ENCODE measurements at places on chromosomes 5 and 9. TPM values are rescaled to one million over a fixed set of nuclear protein-coding genes. Genes with fewer than 3 reads are reported as not detected.

DNA sequence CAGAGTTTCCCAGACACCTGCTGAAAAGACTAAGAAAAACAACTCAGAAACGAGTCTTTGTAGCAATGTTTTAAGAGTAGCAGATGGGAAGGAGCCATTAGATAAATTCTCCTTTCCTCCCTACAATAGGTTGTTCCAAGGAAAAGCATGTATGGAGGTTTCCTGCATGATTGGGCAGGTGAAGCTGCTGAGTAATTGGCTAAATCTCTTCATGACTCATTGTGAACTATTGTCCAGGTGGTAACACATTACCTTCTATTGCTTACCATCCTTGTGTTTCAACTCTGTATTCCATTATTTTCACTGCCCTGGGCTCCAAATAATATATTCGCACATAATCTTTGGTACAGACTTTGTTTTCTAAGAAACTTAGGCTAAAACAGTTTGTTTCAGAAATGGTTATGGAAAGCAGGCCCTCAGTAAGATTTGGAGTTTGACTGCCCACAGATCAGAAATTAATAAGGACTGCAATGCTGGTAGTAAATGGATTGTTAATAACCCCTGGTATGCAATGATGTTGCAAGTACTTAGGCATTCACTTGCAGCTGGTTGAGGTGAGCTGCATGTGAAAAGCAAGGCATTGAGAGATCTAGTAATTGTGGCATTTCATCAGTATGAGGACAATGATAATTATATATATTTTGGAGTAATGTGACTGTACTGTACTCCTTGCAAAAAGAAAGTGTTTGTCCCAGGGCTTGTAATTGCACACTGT, 281.4 kb upstream of the VLDLR start:
- DNase-seq: no peak

DNA sequence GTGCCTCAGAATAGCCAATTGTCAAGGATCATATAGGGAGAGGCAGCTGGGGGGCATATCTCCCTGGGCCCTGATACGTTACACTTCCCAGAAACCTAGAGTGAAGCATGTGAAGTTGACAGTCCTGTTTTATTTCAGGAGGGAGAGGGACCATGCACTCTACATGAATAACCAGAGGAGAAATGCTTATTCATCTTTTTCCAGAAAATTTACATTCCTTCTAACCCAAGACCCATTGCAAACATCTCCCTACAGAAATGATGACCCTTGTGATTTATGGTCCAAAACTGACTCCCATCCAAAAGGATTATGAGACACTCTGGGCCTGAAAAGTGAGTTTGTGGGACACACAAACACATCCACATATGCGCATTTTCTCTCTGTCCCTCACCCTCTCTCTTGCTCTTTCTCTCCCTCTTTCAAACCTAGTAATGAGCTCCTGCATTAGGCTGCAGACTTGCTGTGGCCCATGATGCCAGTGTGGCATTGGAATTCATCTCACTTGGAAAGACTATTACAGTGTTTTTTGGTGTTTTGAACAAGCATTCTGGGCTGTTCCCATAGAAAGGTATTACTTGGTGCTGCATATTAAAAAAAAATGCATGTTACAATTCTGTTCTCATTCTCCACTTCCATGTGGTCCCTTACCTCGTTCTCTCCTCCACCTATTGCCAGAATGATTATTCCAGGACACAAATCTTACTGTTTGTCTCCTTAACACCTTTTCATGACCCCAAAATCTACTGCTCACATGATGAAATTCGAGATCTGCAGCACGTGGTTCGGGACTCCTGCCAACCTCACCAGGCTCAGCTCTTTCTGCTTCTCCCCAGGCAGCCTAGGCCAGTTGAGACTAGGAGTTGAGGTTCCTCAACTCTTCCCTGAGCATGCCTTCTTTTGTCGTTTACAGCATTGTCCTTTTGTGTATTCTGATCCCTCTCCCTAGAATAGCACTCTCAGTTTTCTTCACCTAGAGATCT, 451.3 kb upstream of the KLF4 start:
- no peak for DNase-seq

DNA sequence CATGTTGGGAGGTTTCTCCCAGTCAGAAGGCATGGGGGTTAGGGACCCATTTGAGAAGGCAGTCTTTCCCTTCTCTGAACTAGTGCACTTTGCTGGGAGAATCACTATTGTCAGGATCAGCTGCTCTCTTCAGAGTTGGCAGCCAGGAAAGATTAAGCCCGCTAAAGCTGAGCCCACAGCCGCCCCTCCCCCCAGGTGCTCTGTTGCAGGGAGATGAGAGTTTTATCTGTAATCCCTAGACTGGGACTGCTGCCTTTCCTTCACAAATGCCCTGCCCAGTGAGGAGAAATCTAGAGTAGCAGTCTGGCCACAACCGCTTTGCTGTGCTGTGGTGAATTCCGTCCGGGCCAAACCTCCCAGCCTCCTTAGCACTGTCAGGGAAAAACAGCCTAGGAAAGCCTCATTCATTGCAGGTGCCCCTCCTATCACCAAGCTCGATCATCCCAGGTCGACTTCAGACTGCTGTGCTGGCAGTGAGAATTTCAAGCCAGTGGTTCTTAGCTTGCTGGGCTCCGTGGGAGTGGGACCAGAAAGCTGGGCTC, 69.8 kb downstream of the CNTLN start:
- DNase-seq: no peak

GRCh38 chr9:90169490-90169889, 473.1 kb downstream of the DIRAS2 start:
- no peak for DNase-seq

- no peak for DNase-seq
Observed at GRCh38 chr5:39740404-39740803, 315.6 kb upstream of the DAB2 start.

DNA sequence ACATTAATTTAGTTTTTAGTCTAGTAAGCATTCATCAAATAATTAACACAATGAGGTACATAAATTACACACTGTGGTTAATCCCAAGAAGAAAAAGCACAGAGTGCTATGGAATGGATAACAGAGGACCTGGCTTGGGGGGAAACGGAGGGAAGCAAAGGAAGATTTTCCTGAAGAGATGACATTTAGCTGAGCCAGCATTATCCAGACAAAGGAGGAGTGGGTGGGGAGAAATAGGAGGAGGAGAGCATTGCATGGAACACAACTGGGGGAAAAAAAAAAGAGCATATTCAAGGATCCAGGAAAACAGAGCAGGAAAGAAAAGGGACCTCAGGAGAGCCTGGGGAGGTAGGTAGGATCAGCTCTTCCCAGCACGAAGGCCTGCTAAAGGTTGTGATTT, 170.8 kb downstream of the DNAH5 start:
- no peak for DNase-seq

GRCh38 chr9:136019681-136020060, 58.5 kb upstream of the UBAC1 start:
- DNase-seq: peak; percentile 65

DNA sequence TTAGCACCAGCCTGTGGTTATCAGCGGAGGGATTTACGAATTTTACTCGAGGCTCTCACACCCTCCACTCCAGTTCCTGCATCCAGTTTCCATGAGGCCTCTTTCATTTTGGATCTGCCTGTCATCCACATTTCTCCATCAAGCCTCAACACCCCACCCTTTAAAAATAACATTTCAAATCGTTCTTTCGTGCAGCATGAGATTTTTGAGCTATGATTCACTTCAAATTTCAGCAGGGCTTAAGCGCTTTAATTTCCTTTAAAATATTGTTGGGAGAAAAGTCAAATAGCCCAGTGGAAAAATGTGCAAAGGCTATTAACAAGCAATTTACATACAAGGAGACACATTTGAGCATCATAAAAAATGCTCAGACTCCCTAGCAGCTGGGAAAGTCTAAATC, 103.2 kb downstream of the MSX2 start:
- no peak for DNase-seq

Gene MSH3
- 10.4 TPM for total RNA-seq

Gene MSMP
- not detected for total RNA-seq

Gene CAVIN4
- 79.3 TPM for total RNA-seq

Gene PIP5K1B
- total RNA-seq: 60.6 TPM

Gene PCDHGA6
- 6.0 TPM for total RNA-seq

Gene NCS1
- total RNA-seq: 5.0 TPM

All from Right ventricle myocardium inferior (tissue), 1 donor.